NCI-H187 treated with DMSO at 0.1 percent for 48 hours (cell line): ENCODE measurements at places on chromosomes 5 and 9.

DNA sequence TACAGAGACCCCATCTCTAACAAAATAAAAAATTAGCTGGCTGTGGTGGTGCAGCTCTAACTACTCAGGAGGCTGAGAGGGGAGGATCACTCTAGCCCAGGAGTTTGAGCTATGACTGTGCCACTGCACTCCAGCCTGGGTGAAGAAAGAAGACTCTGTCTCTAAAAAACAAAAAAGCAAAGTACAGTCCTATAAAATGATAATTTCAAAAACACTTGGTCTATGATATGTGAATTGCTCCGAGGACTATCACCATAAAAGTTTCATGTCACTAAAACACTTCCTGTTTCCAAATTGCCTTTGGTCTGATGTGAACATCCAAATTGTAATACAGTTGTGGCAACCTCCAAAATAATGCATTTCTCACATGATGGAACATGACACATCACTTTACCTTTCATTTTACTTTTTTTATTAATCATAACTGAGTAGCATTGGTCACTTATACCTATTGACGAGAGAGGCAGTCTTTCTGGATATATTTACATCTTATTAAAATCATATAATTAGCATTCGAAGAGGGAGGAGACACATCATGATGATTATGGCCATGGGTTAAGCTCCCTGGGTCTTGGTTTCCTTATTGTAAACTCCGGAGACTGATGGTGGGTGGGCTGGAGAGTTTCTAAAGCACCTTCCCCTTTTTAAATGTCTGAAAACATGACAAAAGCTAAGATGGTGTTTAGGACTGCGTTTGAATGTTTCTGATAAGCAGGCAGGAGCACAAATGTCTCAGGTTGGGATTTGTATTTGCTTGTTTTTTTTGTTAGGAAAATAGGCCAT lies 25.8 kb upstream of the CD180 start:
- no peak for DNase-seq

- no peak for DNase-seq
These were observed at the start of gene TNC for GRCh38 chr9:115117999-115118878. Gene TNC, minus strand, starts transcription at chr9:115118157. Its CDS starts 27,139 bp downstream, at chr9:115091018.

DNA sequence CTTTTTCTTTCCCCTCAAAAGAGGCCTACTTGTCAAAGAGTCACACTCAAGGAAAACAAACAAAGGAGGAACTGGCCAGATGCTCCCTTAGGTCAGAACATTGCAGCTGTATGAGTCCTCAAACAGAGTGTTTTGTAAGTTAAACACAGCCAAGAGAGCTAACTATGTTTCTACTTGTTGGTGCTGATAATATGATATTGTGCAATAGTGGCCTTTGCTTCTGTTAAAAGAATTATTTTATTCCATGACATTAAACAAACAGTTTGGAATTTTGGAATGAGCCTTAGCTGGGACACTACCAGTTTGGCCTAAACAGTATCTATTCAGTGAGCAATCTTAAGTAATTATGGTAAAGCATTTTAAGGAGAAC lies 56.0 kb upstream of the TPD52L3 start:
- DNase-seq, result no peak

GRCh38 chr9:134230092-134230941 lies 66.0 kb upstream of the RNU6ATAC start:
- DNase-seq, result no peak

DNA sequence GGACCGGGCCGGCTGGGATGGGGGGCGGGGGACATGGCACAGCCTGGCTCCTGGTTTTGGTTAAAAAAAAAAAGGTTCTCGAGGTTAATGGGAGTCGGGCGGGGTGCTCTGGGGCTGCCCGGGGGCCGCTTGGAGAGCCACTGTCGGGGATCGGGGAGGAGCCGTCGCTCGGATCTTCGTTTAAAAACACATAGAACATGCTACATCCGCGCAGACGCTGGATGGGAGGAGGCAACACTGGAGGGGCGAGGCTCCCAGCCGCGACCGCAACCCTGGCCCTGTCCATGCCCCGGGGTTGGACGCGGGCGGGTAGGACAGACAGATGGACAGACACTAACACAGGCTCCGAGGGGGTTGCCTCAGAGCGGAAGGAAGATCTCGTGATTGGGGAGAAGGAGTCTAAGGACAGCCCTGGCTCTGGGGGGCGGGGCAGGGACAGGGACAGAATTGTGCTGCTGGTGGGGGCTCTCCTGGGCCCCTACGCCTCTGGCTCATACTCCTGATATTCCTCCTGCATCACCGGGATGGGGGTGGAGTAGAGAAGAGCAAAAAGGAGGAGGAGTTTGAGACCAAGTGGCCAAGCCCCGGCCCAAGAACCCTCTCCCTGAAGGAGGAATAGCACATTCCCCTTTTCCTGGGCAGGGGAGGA lies 9.9 kb downstream of the SNCB start:
- no peak for DNase-seq

DNA sequence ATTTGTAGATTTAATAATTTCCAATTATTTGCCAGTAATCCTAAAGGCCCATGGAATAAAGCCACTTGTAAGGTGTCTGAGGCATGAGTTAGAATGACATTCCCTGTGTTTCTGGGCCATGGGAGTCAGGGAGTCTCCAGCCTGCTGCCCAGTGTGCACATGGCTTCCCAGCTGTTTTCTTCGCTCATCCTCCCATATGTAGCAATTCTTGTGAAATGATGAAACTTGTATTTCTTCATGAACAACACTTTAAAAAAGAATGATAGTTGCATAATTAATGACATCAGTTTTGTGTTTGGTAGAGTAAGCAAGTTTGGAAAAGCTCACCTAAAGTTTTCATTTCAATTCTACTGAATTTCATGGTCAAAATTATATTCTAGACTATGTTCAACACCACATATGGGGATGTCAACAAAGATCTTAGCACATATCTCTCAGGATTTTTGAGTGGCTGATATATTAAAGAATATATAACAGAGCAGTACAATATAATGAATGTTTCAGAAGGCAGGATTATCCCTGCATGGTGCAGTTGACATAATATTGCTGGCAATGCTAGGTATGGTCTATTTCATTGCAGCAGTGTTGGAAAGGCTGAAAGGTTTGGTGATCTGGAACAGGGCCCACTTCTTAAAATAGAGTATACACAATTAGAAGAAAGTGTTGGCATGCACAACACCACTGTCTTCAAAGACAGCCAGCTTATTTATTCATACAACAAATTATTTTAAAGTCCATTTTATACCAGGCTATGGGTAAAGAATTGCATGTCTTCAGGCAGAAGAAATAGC lies 44.7 kb downstream of the GRIN3A start:
- DNase-seq, result no peak

DNA sequence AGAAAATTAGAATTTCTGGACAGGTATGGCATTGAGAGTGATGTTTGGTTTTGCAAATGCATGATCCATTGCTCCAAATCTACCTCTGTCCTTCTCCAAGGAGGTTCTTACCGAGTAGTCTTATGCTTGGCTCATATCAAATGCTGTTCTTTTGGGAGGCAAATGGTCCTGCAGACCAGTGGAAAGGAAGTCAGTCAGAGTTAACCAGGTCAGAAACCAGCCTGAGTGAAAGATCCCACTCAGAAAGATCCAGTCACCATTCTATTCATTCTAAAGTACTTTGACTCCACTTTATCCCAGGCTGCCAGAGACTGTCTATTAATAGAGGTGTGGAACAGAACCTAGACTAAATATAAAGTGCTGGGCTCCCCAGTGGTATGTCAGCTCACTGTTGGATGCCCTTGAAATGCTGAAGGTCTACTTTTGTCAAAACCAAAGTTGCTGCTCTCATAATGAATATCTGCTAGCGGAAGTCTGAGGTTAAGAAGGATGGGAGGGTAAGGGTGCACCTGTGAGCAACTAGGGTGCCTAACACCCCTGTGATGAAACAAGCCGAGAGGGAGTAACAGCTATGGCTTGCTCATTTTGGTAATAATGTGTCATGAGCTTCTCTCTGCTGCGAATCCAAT lies 302.2 kb downstream of the ZNF608 start:
- no peak for DNase-seq

- no peak for DNase-seq
These were observed 44.6 kb downstream of the AOPEP start for GRCh38 chr9:94771096-94771495.

GRCh38 chr9:37174247-37174646 lies 53.9 kb downstream of the ZCCHC7 start:
- DNase-seq, result no peak

DNA sequence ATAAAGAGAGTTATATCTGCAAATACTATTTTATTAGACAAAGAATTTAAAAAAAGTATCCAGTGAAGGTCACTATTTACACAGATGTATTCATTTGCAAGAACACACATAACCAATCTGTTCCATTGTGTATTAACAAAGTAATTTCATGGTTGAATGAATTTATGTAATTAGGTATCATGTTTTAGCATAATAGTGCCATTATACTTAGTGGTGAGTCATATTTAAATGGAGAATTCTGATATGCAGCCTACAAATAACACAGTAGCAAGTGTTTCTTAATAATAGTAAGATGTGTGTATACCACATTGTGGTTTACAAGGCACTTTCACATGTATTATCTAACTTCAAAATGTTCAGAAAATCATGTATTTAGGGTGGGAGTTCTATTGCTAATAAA lies 1028.5 kb upstream of the ACO1 start:
- DNase-seq, result no peak

DNA sequence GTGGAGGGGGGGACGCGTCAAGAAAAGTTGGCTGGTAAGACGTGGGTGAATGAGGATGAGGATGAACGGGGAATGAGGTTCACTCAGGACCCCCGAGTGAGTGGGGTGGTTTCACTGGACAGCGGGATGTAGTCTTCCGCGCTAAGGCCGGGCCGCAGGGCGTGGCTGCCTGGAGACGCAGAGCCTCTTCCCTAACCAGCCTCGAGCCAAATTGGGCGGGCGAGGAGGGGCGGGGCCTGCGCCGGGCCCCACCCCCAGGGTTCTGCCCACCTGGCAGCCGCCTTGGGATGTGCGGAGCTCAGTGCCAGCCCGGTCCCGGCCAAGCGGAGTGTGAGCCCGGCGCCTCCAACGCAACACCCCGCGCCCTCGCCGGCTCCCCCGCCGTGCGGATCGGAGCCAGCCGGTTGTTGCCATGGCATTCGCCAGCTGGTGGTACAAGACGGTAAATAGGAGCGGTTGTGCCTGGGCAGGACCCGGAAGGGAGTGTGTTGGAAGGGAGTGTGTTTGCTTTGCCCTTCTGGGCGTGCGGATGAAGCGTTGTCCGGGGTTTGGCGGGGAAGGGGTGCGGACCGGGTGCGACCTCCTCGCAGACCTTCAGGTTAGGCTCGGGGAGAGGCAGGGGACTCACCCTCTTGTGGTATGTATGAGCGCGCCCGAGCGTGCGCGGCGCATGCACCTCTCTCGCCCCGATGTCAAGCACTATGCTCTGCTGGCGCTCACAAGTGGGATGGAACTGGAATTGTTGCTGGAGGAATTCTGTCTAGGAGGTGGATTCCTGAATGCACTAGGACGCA lies 746 bp downstream of the CAST start:
- DNase-seq, result peak; percentile 26

GRCh38 chr5:78000191-78000590 lies 224.1 kb upstream of the TBCA start:
- DNase-seq, result no peak

DNA sequence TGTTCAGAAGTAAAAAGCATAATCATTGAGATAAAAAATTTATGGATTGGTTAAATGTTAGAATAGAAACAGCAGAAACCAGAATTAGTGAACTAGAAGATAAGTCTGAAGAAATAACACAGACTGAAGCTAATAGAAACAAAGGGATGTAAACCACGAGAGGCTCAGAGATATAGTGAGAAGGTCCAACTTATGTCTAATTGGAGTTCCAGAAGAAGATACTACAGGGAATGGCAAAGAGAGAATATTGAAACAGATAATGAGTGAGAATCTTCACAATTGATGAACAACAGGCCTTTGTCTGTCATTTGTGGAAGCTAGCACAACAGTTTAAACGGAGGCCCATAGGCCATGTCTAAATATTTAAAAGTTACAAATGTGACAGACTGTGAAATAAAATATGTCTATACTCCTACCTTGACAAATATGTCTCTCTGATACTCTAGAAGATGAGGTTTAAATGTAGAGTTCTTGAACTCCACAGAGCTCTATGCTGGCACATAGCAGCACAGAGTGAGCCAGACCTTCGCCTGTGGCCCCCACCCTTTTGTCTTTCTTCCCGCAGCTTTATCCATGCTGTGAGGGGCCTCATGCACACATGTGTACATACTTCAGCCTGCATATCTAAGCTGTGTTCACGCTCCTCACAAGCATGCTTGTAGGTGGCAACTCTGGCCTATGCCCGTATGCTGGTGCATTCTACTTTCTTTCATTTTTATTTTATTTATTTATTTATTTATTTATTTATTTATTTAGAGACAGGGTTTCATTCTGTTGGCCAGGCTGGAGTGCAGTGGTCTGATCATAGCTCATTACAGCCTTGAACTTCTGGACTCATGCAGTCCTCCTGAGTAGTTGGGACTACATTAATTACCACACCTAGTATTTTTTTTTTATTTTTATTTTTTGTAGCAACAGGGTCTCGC lies 45.0 kb upstream of the ABL1 start:
- no peak for DNase-seq

- DNase-seq, result no peak
These were observed 81.3 kb downstream of the THBS4 start for GRCh38 chr5:80116465-80116864.

DNA sequence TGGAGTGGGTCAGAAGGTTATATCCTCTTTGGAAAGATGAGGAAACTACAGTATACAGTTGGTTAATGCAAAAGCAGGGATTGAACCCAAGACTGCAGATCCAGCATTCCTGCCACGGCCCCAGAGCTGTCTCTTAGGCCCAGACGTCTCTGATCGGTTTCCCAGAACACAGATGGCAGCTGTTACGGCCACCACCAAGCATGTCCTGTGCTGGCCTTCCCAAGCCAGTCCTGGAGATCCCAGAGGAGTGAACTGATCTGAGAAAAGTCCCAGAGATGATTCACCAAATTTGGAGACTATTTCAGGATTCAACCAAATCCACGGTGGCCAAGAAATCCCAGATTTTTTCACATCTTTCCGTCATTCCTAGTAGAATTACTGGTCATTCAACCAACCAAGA lies 20.1 kb downstream of the TNIP1 start:
- DNase-seq, result no peak

GRCh38 chr5:139395844-139396640 lies 1.1 kb upstream of the PROB1 start:
- no peak for DNase-seq

- no peak for DNase-seq
These were observed 128.2 kb upstream of the MYO10 start for GRCh38 chr5:17064241-17064640.

- no peak for DNase-seq
These were observed 75.9 kb upstream of the NR3C1 start for GRCh38 chr5:143479394-143479793.

DNA sequence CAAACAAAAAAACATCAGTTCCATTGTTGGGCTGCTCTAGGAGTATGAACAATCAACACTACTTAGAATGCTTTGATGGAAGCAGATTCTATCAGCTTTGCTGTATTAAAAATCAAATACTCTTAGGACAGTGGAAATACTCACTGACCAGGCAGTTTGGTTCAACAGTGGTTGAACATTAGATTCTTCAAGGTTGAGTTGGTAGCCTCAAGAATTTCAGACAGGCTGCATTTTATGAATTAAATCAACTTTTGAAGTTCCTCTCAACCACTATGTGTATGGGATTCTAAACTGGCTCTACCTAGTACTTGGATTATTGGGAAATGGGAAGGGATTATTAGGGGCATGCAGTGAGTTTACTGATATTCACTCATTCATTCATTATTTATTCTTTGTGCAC lies 35.0 kb downstream of the ACTBL2 start:
- no peak for DNase-seq
